Stimulated activated CD4-positive, alpha-beta T cell treated with anti-CD3 and anti-CD28 coated beads, Interleukin-4, amount 100 ng/mL, for 48 hours (primary cell): ENCODE measurements at places on chromosomes 6 and 20.

- no peak for DNase-seq
Observed at GRCh38 chr6:90689172-90689571, 102.3 kb upstream of the MAP3K7 start.

DNA sequence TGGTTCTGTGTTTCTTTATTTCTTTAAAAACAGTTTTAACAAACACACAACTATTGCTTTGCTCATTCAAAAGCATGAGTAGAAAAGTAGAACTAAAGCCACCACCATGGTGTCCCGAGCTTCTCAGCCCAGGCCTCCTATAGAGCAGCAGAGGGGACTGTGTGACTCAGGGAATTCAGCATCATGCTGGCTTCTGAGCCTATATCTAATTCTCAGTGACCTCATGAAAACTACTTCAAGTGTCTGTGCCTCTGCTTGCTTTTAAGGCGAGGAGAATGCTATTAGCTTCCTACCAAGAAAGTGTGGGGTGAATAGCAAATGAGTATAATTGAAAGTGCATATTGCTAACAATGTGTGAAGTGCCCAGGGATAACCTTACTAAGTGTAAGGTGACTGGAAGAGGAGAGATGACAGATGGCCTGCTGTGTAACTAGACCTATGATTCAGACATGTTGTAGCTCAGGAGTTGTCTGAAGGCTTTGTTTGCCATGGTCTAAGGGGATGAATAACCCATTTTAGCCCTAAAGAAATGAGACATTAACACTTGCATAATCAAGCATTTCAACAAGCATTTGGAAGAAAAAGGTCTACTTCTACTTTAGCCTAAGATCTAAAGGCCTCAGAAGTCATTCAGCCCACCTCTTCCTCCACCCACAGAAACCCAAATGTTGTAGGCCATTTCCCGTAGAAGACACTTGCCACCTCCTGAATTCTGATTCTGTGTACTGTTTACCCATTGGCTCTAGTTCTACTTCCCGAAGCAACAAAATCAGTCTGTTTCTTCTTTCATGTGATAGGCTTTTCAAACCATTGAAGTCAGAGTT is 121.5 kb upstream of the ARG1 start:
- no peak for DNase-seq

- DNase-seq: peak; percentile 80
Observed at GRCh38 chr20:31722257-31723068, at the start of gene BCL2L1. BCL2L1 (minus strand) TSS chr20:31722868; CDS start chr20:31722218, 650 bp downstream.

- DNase-seq: no peak
Observed at GRCh38 chr6:113655761-113656160, 201.4 kb upstream of the MARCKS start.

- DNase-seq: no peak
Observed at GRCh38 chr6:12968839-12969558, 252.4 kb downstream of the PHACTR1 start.

GRCh38 chr6:11876934-11877433 is 98.4 kb upstream of the ADTRP start:
- DNase-seq: no peak

DNA sequence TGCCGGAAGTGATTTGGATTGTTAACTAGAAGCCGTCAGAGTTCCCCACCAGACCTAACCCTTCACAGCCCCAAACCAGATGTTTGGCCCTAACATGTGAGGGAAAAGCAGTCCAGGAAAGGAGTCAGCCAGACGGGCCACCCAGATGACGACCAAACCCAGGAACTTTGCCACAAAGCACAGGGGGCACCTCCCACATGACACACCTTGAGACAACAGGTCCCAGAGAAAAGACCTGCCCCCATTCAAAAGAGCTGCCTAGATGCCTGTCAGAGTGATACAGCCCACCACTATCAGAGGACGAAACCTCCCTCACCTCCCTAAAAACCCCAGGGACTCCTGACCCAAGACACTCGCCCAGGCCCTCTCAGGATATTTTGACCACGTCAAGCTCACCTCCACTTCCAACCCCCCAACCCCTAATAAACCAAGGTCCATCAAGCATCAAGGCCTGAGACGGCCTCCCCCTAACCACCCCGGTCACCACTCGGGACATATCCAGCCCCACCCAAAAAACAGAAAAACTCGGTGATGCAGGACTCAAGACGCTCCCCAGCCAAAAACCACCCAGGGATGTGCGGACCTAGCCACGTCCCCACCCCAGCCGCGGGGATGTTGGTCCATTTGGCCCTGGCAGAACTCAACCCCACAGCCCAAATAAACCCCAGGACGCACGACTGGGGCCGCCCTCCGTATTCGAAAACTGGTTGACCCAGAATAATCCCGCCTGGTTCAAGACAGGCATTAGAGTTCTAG is 662 bp downstream of the ZNF343 start:
- no peak for DNase-seq
